ENCODE measurements at places on chromosomes 7 and 10. TPM values are rescaled to one million over a fixed set of nuclear protein-coding genes. Genes with fewer than 3 reads are reported as not detected.

Gene UCN3
- not detected for polyA plus RNA-seq

Gene AGAP5
- polyA plus RNA-seq, result 2.5 TPM

Gene CYP2W1
- polyA plus RNA-seq, result not detected

DNA sequence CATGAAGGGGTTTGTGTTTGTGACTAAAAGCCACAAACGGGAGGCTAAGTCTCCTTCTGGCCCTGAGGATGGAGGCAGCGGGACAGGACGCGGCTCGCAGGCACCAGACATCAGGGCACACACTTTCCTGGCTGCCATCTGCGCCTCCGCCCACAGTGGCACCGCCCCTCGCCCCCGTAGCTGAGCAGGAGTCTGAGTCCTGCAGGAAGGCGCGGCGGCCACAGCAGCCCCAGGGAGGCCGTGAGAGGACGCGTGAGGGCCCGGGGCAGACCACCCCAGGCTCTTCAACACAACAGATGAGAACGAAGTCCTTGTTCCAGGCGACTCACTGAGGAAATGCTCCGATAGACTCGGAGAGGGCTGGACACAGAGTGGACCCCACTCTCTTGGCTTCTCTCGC lies 6.6 kb downstream of the ADGRA1 start:
- no peak for DNase-seq

DNA sequence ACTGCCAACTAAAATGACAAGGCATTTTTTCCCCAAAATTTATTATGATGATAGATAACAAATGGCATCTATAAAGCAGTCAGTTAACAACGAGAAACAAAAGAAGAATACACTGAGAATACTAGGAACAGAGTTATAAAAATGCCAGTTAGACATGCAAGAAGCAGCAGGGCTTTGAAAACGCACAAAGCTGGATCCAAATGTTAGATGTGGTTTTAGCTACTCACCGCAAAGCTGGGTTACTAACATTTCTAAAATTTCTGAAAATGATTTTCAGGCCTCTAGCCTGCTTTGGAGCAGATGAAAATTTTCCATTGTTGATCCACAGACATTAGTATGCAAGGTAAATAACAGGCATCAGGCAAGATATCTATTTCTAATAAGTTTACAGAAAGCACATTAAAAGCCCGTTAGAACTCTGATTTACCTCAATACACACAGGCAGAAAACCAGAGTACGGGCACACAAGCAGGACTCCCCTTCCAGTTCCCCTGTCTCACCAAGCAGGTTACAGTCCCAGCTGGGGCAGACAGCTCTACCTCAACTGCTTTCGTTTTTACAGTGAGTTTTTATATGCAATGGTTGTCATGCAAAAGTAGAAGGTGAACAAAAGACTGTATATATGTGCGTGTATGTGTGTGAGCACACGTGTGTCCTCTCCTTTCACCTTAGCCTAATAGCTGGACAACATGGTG lies 37.9 kb downstream of the GLI3 start:
- DNase-seq, result peak; percentile 55

GRCh38 chr7:50735333-50735732 lies 47.4 kb downstream of the GRB10 start:
- DNase-seq, result no peak

- DNase-seq, result no peak
These were observed 2.7 kb downstream of the MUC3A start for GRCh38 chr7:100951888-100952560.

Gene VWDE
- polyA plus RNA-seq, result 1.5 TPM

DNA sequence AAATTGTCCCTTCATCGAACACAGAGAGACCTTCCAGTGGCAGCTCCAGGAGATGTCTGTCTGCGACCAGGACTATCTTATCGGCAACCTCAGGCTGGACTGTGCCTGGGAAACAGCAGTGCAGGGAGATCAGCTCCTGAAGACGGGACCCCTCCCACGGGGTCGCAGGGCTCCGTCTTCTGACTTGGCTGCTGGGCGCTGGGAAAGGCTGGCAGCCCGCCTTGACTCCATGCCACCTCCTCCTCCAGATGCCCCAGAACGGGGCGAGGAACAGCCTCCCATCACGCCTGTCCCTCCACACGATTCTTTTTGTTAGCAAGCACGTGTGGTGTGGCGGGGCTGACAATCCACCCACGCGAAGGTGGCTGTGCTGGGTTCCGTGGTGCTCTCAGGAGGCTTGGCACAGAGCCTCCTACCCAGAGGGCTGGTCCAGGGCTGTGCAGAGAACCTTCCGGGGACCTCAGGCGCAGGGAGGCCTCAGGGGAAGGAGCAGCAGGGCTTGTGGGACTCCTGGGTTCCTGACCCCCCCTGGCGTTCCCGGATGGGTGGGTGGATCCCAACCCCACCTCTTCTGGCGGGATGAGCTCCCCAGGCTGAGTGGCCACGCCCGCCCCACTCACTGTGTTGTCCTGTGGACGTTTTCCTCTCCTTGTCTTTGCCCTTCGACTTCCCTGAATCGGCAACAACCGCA lies 47.6 kb upstream of the NKX6-2 start:
- no peak for DNase-seq

- no peak for DNase-seq
These were observed 28.0 kb upstream of the PALS2 start for GRCh38 chr7:24545215-24545614.

DNA sequence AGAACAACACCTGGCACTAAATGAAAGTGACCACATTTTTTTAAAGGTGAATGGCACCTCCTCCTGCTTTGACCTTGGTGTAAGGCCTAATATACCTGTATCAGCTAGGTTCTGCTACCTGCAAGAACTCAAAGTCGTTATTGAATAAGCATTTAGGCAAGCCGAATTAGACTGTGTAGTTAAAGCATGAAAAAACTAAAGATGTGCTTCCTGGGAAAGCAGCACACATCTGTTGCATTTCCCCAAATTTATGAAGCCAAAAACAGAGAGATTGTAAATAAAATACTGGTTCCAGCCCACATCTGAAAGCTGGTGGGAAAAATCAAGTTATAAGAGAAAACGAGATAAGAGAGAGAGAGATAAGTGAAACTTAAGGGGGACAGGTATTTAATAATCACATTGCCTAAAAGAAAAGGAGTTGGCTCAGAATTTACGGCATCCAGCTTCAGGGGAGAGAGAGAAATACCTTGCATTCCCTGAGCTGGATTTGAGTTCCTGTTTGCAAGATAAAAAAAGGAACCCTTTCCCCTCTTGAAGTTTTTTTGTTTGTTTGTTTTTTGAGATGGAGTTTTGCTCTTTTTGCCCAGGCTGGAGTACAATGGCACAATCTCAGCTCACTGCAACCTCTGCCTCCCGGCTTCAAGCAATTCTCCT lies 1.8 kb upstream of the XPNPEP1 start:
- DNase-seq, result no peak

Gene NCF1
- polyA plus RNA-seq, result 0.29 TPM

Gene TMEM213
- not detected for polyA plus RNA-seq

Gene AZGP1
- 0.14 TPM for polyA plus RNA-seq

- DNase-seq, result no peak
These were observed 101.1 kb upstream of the TARP start for GRCh38 chr7:38374507-38374906.

- DNase-seq, result no peak
These were observed 120.1 kb downstream of the SVOPL start for GRCh38 chr7:138581065-138581464.

GRCh38 chr10:49512121-49512809 lies 26.7 kb downstream of the ERCC6 start:
- DNase-seq, result peak; percentile 7

- DNase-seq, result peak; percentile 12
These were observed 928.7 kb downstream of the IPMK start for GRCh38 chr10:57338823-57339558.

Gene EPHB6
- 0.95 TPM for polyA plus RNA-seq

Gene SORBS1
- 0.70 TPM for polyA plus RNA-seq

DNA sequence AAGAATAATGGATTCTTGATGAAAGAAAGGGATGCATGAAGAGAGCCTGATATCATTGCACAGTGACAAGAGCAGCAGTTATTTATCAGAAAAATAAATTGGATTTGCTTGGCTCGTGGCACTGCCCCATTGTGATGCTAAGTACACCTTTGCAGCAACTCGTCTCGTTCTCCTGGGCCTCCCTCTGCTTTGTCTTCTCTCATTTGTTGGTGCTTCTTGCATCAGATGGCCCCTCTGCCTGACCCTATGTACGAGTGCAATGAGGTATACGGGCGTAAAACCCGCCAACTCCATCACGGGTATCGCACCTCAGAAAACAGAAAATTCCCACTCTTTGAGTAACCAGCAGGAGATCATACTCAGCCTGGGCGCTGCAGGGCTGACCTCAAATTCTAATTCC lies 107.2 kb upstream of the C10orf90 start:
- DNase-seq, result no peak

- DNase-seq, result no peak
These were observed 969.6 kb downstream of the LRMDA start for GRCh38 chr10:76401006-76401405.

DNA sequence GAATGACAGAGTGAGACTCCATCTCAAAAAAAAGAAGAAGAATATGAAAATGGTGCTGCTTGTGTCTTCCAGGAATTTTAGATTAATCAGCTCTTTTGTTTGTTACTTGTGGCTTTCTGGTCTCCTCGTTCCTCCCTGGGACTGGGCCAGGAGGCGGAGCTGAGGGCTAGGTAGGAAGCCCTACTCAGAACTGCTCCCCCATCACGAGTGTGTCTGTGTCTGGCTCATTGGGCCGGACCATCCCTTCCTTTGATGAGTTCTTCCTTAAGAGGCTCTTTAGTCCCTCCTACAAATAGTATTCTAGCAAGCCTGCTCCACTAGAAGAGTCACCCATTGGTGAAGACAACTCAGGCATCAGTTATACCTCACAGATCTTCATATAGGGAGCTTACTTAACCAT lies 56.8 kb upstream of the YAE1 start:
- DNase-seq, result no peak

Measured in mammary epithelial cell (primary cell).